ENCODE measurements at places on chromosomes 4 and X. TPM values are rescaled to one million over a fixed set of nuclear protein-coding genes. Genes with fewer than 3 reads are reported as not detected.

GPAT3 gene
- 18.5 TPM for polyA plus RNA-seq

PAGE2B gene
- polyA plus RNA-seq, result not detected

SLC6A14 gene
- not detected for polyA plus RNA-seq

PDLIM5 gene
- 268 TPM for polyA plus RNA-seq

P2RY10 gene
- 0.54 TPM for polyA plus RNA-seq

TMPRSS11D gene
- polyA plus RNA-seq, result 0.08 TPM

HSD17B13 gene
- not detected for polyA plus RNA-seq

- DNase-seq, result no peak
These were observed 64.0 kb upstream of the VCX2 start for GRCh38 chrX:8235026-8235425.

DNA sequence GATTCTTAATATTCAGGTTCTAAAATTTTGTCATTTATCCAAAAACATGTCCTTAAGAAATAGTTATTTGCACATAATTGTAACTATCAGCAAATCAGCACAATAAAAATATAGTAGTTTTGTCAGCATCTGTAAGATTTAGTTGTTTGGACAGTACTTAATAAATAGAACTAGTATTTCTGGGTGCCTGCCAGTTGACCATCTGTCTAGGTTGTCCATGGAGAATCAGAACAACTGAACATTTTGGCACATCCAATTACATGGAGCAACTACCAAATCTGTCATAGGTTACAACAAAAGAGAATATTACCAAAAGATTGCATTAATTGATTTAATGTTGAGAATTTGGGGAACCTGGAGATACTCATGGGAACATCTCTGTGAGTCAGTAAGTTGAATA lies 305.5 kb upstream of the TACR3 start:
- DNase-seq, result peak; percentile 18

DNA sequence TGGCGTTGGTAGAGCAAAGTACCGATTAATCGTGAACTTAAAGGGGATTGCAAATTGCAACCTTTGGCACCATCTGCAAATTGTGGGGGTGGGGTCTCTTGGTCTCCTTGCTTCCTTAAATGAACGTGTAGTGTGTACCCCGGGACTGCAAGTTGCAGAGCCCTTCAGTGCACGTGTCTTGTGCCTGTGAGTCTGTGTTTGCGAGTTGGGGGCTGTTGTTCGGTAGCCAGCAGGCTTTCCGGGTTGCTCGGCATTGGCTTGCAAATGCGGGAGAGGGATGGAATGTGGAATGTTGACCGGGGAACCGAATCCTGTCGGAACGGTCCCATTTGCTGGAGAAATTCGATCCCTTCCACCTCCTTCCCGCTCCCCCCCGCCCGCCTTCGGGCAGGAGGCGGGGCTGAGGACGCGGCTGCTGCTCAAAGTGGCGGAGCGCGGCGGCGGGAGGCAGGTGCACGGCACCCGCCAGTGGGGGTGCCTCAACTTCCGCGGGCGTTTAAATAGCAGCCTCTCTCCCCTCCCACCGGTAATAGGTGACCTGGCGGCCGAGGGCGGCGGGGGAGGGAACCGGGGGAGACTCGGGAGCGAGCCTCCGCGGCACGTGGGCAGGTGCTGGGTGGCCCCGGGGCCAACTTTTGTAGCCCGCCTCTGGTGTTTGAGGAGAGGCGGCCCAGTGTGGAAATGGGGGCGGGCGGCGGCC lies 1.5 kb downstream of the JADE1 start:
- DNase-seq, result peak; percentile 76

GRCh38 chrX:123698979-123699520 lies 33.8 kb downstream of the THOC2 start:
- peak; percentile 24 for DNase-seq

DNA sequence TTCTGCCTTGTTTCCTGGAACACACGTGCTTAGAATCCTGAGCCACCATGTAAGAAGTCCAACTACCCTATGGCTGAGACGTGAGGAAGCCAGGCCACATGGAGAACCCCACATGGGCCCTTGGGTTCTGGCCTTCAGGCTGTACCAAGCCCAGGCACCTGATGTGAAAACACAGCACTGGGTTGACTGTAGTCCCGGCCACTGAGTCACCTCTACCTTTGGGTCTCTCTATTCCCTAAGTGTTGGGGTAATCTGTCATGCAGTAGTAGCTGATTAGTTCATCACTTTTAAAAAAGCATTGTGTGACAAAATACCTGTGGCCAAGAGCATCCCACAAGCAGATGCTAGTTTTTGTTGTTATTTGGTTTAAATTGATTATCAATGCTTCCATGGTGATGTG lies 24.3 kb downstream of the CFAP97 start:
- no peak for DNase-seq

DNA sequence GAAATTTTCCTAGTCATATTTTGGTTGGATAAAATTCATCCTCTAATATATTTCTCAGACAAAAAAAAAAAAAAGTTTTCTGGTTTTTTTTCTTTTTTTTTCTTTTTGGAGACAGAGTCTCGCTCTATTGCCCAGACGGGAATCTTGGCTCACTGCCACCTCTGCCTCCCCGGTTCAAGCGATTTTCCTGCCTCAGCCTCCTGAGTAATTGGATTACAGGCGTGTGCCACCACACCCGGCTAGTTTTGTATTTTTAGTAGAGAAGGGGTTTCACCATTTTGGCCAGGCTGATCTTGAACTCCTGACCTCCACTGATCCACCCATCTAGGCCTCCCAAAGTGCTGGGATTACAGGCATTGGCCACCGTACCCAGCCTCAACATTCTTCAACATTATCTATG lies 432.7 kb upstream of the PABPC4L start:
- no peak for DNase-seq

GRCh38 chrX:124358800-124359383 lies 12.5 kb downstream of the SH2D1A start:
- DNase-seq, result no peak

- no peak for DNase-seq
These were observed 484.0 kb upstream of the TECRL start for GRCh38 chr4:64893205-64893604.
